ENCODE measurements at places on chromosomes 4 and X. TPM values are rescaled to one million over a fixed set of nuclear protein-coding genes. Genes with fewer than 3 reads are reported as not detected.

Gene NPNT
- not detected for total RNA-seq

Gene GPR173
- total RNA-seq, result 13.0 TPM

Gene MGARP
- total RNA-seq, result 0.65 TPM

Gene FSTL5
- total RNA-seq, result 6.3 TPM

Gene PLP1
- 265 TPM for total RNA-seq

Gene RNF175
- 25.7 TPM for total RNA-seq

Gene ODAPH
- not detected for total RNA-seq

Gene SHOX
- 0.16 TPM for total RNA-seq

Gene MAGEC2
- not detected for total RNA-seq

GRCh38 chr4:108342325-108342970 lies 173.7 kb upstream of the LEF1 start:
- H3K27me3 ChIP-seq, result no peaks in the 10 kb centered on the region
- DNase-seq, result no peak
- peaks cover 68% of the 10 kb centered on the region for H3K4me1 ChIP-seq
- peak overlapping the region; percentile 13 for H3K4me3 ChIP-seq
- H3K27ac ChIP-seq, result peak overlapping the region; percentile 69
- no peaks in the 10 kb centered on the region for H3K36me3 ChIP-seq

DNA sequence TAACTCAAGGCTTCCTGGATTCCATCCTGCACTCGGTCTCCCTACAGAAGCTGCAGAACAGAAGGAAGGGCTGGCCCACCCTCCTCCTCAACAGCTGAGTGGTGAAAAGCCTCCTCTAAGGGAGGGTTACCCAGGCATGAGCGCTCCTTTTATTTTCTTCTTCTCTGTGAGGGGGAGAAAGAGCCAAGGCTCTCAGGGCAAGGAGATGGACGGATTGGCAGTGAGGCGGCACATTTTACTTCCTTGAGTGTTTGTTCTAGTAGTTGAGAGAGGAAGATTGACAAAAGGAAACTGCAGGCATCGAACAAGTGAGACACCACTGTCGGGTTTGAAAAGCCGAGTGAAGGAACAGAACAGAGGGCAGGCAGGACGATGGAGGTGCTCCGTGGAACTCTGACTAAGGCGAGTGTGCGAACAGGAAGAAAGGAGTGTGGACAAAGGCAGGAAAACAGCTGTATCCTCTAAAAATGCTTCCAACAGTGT lies 38.4 kb upstream of the STS start:
- H3K27ac ChIP-seq, result peak overlapping the region; percentile 59
- peaks cover 8% of the 10 kb centered on the region for H3K36me3 ChIP-seq

- no peak overlapping the region for H3K4me3 ChIP-seq
- no peaks in the 10 kb centered on the region for H3K27me3 ChIP-seq
- no peak overlapping the region for H3K27ac ChIP-seq
- H3K36me3 ChIP-seq, result no peaks in the 10 kb centered on the region
- DNase-seq, result no peak
Measured at GRCh38 chrX:118189628-118190027, 73.0 kb upstream of the KLHL13 start.

GRCh38 chr4:24778464-24779225 lies 16.7 kb upstream of the SOD3 start:
- no peaks in the 10 kb centered on the region for H3K36me3 ChIP-seq
- no peaks in the 10 kb centered on the region for H3K27me3 ChIP-seq
- H3K27ac ChIP-seq, result no peak overlapping the region
- DNase-seq, result no peak

- H3K27me3 ChIP-seq, result no peaks in the 10 kb centered on the region
- no peak for DNase-seq
- H3K36me3 ChIP-seq, result no peaks in the 10 kb centered on the region
- no peak overlapping the region for H3K27ac ChIP-seq
Measured at GRCh38 chr4:33543941-33544450, 2700.3 kb downstream of the ARAP2 start.

DNA sequence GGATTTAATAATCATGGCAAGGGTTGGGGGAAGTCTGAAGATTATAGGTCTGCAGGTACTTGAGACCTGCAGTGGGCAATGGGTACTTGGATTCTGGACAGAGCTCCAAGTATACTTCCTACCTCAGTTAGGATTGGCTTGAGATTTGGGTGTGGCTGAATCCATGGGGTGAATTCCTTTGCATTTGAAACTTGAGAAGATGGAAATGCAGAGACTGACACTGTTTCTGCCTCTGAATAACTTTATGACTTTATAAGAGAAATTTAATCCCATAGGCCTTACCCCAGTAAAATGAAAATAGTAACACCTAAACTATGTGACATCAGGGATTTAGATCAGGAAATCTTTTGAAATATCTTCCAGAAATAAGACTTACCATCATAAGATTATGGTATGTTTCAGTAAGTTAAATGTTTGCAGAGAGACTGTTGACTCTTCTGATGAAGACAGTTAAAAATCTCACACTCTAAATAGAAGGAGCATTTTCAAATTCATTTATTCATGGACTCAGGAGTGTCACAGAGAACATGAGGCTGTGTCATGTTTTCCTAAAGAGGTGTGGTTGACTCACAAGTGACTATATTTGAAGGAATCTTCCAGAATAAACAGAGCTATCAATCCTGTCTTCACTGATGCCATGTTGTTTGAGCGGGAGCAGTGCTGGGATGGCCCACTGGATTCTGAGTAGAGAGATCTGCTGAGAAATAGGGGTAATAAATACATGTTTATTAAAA lies 513.5 kb upstream of the NR3C2 start:
- H3K27ac ChIP-seq, result no peak overlapping the region
- H3K4me1 ChIP-seq, result no peaks in the 10 kb centered on the region
- DNase-seq, result no peak
- no peaks in the 10 kb centered on the region for H3K27me3 ChIP-seq
- no peak overlapping the region for H3K4me3 ChIP-seq
- H3K36me3 ChIP-seq, result no peaks in the 10 kb centered on the region

DNA sequence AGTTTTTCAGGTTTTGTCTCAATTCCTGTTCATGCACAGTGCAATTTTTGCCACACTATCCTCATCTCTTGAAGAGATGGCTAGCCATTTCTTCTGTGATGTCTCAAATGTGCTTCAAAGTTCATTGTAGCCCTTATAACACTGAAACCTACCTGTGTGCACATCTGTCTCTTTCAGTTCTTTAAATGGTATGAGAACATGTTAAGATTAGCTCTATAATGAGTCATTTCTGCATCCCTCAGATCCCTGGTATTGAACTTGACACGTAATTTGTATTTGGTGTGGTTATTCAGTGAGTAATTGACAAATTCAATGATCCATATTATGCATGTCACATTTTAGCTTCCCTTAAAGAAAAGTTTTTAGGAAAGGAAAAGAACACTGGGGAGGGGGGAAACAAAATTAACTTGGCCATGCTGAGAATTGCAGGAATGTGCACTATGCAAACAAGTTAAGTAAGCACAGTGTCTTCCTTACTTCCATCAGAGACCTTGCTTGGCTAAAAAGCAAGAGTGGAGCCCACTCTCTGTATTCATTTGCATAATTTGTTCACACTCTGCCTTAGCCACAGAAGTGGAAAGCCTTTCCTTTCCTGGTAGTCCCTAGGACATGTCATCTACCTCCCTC lies 659.8 kb upstream of the MAGEB2 start:
- no peak overlapping the region for H3K4me3 ChIP-seq
- no peaks in the 10 kb centered on the region for H3K27me3 ChIP-seq
- no peak for DNase-seq
- H3K4me1 ChIP-seq, result peaks cover 26% of the 10 kb centered on the region
- H3K27ac ChIP-seq, result no peak overlapping the region

GRCh38 chrX:71181558-71181909 lies 36.9 kb downstream of the NLGN3 start:
- H3K36me3 ChIP-seq, result no peaks in the 10 kb centered on the region
- DNase-seq, result no peak
- H3K4me1 ChIP-seq, result peaks cover 38% of the 10 kb centered on the region
- H3K27ac ChIP-seq, result peak overlapping the region; percentile 96

- no peak for DNase-seq
- H3K27ac ChIP-seq, result peak overlapping the region; percentile 23
- no peak overlapping the region for H3K4me3 ChIP-seq
- no peaks in the 10 kb centered on the region for H3K36me3 ChIP-seq
Measured at GRCh38 chr4:138845054-138845453, 170.5 kb upstream of the NOCT start.

DNA sequence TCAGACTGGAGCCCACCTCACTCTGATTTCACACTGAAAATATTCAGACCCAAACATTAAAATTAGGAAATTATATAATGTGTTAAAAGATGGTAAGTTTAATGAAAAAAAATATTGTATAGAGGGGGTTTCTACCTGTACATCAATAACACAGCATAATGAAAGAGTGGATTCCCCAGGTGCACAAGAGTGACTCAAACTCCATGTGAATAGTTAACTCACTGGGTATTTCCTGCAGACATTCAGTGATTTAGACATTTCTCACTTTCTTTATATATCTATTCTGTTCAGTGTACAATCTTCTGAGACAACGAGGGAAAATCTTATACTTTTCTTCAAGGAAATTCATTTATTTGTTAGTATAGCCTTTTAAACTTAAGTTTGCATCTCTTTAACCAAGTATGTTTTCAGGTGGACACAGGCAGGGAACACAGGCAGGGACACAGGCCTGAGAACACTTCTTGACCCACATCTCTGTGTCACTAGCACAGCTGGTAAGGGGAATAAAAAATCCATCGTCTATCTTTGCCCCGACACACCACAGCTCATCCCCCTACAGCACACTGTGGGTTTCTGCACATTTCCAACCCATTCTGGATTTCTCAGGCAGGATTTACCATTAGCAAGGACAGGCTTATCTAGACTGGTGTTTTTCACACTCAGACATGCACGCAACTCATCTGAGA lies 525.5 kb upstream of the BOD1L1 start:
- H3K27me3 ChIP-seq, result peaks cover 2% of the 10 kb centered on the region
- no peak overlapping the region for H3K27ac ChIP-seq
- H3K4me3 ChIP-seq, result no peak overlapping the region
- H3K36me3 ChIP-seq, result no peaks in the 10 kb centered on the region

DNA sequence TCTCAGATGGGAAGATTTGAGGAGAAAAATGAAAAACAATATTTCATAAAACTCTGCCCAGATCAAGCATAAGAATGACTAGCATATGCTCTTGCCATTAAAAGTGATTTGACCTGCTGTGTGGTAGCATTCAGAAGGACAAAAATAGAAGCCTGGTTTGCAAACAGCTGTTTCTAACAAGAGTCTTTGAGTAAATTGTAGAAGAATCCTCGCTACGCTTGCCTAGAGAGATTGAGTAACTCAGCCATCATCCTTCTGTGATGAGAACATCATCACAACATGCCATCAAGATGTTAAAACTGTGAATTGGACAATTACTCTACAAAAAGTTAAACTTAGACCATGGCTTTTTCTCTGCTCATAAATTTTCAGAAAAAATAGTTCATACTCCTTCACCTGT lies 168.9 kb upstream of the PUDP start:
- H3K4me1 ChIP-seq, result no peaks in the 10 kb centered on the region
- peaks cover 8% of the 10 kb centered on the region for H3K36me3 ChIP-seq
- no peaks in the 10 kb centered on the region for H3K27me3 ChIP-seq
- no peak overlapping the region for H3K4me3 ChIP-seq
- no peak for DNase-seq

DNA sequence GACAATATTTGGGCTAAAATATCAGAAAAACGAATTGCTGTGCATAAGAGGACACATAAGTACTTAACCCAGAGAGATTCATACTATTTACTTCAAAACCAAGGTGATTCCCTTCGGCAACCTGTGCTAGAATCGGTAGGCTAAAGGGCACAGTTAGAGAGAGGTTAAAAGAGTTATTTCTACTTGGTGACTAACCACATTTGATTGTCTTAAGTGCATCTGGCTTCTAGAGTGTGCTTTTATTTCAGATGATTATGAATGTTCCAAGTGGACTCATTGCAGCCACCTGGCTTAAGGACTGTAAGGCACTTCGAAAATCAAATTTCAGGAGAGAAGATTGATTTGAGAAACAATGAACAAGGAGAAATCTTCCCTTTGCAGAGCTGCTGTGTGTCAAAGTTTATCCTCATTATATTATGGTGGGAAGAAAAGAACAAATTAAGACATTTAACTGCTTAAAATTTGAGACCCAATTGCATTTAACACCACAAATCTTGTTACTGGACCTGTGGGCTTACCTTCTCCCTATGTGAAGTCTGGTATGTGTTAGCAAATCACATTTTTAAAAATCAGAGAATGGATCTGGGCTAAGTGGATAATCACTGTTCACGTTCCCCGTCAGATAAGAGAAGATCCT lies 34.0 kb downstream of the PHOX2B start:
- no peaks in the 10 kb centered on the region for H3K36me3 ChIP-seq
- H3K27ac ChIP-seq, result no peak overlapping the region
- H3K4me3 ChIP-seq, result no peak overlapping the region
- peaks cover 45% of the 10 kb centered on the region for H3K27me3 ChIP-seq
- no peak for DNase-seq

DNA sequence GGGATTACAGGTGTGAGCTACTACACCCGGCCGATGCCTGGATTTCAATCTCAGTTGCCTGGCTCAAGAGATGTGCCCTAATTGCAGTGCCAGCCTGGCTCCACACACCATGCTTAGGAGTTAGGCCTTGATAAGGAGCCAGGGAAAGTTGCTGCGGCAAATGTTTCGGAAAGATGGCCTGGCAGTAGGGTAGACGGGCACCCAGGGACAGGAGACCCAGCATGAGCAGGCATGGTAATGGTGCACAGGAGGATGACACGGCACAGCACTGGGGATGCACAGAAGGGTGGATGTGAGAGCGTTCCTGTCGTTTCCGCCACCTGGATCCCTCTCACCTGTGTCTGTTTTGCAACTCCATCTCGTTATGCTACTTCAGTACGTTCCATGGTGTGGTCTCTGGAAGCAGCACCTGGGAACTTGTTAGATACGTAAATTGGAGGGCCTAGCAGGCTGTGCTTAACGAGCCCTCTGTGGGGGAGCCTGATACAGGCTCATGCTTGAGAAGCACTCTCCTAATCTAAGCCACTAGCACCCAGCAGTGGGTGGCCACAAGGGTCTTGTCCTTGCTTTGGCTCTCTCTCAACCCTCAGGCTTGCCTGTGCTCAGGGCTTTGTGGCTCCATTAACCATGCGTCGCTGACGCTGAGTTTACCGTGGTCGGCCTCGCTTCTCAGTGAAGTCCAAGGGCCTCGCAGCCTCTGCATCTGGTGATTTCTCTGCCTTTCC lies 20.3 kb downstream of the RNF4 start:
- H3K36me3 ChIP-seq, result peaks cover 13% of the 10 kb centered on the region
- no peaks in the 10 kb centered on the region for H3K27me3 ChIP-seq
- peak overlapping the region; percentile 43 for H3K27ac ChIP-seq
- peaks cover 21% of the 10 kb centered on the region for H3K4me1 ChIP-seq
- H3K4me3 ChIP-seq, result no peak overlapping the region

GRCh38 chrX:129719931-129720530 lies 18.7 kb upstream of the XPNPEP2 start:
- H3K36me3 ChIP-seq, result no peaks in the 10 kb centered on the region
- no peak for DNase-seq
- H3K4me3 ChIP-seq, result no peak overlapping the region
- H3K27me3 ChIP-seq, result peaks cover 3% of the 10 kb centered on the region

GRCh38 chr4:140027101-140027500 lies 126.9 kb downstream of the MAML3 start:
- no peaks in the 10 kb centered on the region for H3K36me3 ChIP-seq
- DNase-seq, result no peak
- H3K4me3 ChIP-seq, result no peak overlapping the region
- H3K27ac ChIP-seq, result peak overlapping the region; percentile 22

- H3K27ac ChIP-seq, result no peak overlapping the region
- no peaks in the 10 kb centered on the region for H3K36me3 ChIP-seq
- H3K4me3 ChIP-seq, result no peak overlapping the region
- no peaks in the 10 kb centered on the region for H3K4me1 ChIP-seq
- H3K27me3 ChIP-seq, result no peaks in the 10 kb centered on the region
- DNase-seq, result peak; percentile 9
Measured at GRCh38 chrX:65932173-65933084, 107.5 kb downstream of the VSIG4 start.

GRCh38 chrX:68098431-68098830 lies 334.9 kb downstream of the OPHN1 start:
- no peak overlapping the region for H3K27ac ChIP-seq
- peaks cover 11% of the 10 kb centered on the region for H3K4me1 ChIP-seq
- no peak for DNase-seq
